ENCODE measurements at places on chromosomes 1 and 21.

DNA sequence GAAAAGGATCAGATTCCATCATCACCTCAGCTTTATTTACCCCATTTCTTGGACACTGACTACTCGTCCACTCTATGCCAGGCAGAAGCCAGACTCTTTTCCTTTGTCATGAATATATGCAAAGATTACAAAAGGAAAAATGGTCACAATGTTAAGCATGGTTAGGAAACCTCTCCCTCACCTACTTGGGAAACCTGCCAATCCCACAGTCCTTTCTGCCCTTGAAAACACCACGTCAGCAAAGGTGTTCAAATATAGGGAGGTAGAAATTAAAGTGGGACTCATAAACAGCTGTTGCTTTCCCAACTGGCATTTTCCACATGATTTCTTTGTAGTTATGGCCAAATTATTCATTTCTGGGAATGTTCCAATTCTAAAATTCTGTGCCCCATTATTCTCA lies 16.2 kb upstream of the ATP13A2 start:
- no peak for DNase-seq

DNA sequence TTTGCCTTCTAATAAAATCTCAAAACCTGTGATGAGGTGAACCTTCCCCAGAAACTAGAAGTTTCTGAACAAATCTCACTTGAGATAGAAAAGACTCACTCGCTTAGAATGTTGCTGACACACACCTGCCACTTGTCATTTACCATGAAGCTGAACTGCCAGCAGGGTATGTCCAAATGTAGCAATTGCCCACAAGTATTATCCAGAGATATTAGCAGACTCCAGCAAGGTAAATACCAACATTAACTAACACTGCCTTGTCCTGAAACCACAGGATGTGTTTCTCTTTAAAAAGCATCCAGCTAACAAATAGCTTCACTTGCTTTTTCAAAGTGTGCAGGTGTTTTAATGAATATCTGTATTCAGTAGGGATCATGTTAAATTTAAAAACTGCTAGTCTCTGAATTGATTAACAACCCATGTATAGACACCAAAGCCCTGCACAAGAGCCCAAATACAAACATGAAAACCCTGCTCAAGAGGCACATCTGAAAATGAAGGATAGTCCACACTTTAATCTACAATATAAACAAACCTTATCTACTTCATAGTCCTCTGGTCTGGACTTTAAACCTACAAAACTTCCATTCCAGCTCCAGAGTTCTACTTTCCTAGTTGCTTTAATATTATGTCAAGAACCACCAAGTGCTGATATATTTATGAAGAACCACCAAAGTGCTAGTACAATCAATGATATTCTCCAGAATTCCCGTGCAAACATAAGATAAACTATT lies 19.3 kb downstream of the KRTAP8-1 start:
- DNase-seq = no peak

- DNase-seq = no peak
These were observed 21.4 kb upstream of the RNF11 start for GRCh38 chr1:51214615-51215131.

- no peak for DNase-seq
These were observed 5.6 kb upstream of the POFUT2 start for GRCh38 chr21:45293220-45293725.

GRCh38 chr1:154391086-154391770 lies 13.9 kb upstream of the IL6R start:
- DNase-seq = no peak

DNA sequence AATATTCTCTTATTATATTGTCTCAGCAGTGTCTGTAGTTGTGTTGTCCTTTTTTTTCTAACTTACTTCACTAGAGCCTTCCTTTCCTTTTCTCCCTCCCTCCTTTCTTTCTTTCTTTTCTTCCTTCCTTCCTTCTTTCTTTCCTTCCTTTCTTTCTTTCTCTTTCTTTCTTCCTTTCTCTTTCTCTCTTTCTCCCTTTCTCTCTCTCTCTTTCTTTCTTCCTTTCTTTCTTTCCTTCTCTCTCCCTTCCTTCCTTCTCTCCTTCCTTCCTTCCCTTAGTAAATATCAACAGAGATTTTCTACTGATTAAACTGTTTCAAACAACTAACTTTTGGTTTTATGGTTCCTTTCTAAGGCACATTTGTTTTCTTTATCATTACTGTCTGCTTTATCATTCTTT lies 43.1 kb upstream of the PGBD5 start:
- no peak for DNase-seq

DNA sequence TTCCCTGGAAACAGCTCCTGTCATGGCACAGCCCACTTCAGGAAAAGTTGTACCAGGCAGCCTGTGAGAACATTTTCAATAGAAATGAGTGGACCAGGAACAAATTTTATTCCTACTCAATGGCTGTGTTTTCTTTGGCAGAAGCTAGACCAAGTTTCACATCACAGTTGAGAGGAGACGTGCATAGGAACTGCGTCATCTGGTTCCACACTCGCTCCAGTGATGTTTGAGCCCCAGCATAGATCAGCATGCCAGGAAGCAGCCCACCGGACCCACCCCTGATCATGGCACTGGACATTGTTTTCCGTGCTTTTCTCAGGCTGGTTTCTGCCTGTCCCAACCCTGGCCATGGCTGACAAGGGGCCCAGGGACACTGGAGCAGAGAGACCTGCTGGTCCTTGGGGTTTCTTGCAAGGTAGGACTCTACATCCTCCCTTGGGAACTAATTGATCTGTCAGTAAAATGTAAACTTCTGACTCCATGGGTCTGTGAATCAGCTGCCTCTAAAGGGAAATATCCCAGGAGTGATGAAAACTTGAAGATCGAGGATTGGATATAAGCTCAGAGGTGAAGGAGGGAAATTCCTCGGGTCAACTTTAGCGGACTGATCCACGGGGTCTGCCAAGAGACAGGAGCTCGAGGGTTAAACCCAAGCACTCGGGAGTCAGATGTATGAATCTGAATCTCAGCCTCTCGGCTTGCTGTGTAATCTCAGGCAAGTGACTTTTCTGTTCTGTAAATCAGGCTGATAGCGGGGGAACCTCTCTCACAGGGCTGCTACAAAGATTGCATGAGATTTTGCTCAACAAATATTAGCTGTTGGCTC lies 35.7 kb downstream of the NEK2 start:
- DNase-seq = no peak

GRCh38 chr21:31128234-31128633 lies 90.0 kb upstream of the KRTAP19-8 start:
- no peak for DNase-seq

GRCh38 chr1:214447557-214447871 lies 103.9 kb downstream of the PTPN14 start:
- DNase-seq = no peak

- no peak for DNase-seq
These were observed 204.0 kb upstream of the C21orf91 start for GRCh38 chr21:18023157-18023556.

GRCh38 chr1:43979528-43980254 lies 681 bp downstream of the B4GALT2 start:
- peak; percentile 14 for DNase-seq
